ENCODE measurements at places on chromosomes 3 and 15.

GRCh38 chr15:79206940-79207339 lies 75.6 kb upstream of the ANKRD34C start:
- DNase-seq, result no peak

GRCh38 chr3:39814007-39814406 lies 4.6 kb downstream of the MYRIP start:
- no peak for DNase-seq

DNA sequence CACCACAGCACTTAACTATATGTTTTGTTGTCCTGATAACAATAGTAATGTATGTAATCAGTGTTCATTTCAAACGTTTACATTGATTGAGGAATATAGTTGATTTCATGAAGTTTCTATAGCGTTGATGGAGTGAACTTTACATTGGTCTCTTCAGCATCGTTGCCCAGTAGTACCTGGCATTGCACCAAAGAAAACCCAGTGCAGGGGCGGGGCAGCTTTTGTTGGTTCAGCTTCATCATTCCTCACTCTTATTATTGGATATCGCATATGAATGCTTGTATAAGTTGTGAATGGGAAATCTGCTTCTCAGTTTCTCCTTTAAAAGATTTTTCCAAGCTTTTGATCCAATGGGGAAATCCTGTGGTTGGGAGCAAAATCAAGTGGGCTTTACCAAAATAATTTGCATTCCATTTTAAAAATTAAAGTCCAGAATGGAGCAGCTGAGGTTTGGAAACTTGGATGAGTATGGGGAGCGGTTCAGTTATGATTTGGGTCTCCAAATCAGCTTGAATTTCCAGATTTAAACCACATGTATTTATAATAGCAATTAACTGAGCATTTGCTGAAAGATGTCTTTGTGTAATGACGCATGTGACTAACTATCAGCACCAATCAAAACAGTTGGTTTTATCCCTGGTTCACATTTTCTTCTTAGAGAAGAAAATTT lies 213.7 kb downstream of the ALCAM start:
- DNase-seq, result no peak

- DNase-seq, result no peak
These were observed 55.8 kb downstream of the COL6A6 start for GRCh38 chr3:130572769-130573168.

DNA sequence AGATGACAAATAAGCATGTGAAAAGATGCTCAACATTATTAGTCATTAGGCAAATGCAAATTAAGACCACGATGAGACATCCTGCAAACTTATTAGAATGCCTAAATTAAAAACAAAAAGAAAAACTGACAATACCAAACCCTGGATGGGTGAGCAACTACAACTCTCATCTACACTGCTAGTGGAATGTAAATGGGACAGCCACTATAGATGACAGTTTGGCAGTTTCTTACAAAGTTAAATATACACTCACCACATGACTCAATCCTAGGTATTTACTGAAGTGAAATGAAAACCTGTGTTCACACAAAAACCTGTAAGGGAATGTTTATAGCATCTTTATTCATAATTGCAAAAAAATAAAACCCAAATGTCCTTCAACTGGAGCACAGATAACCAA lies 74.7 kb downstream of the NPTN start:
- DNase-seq, result no peak

GRCh38 chr3:38878646-38879045 lies 62.6 kb upstream of the SCN10A start:
- no peak for DNase-seq

DNA sequence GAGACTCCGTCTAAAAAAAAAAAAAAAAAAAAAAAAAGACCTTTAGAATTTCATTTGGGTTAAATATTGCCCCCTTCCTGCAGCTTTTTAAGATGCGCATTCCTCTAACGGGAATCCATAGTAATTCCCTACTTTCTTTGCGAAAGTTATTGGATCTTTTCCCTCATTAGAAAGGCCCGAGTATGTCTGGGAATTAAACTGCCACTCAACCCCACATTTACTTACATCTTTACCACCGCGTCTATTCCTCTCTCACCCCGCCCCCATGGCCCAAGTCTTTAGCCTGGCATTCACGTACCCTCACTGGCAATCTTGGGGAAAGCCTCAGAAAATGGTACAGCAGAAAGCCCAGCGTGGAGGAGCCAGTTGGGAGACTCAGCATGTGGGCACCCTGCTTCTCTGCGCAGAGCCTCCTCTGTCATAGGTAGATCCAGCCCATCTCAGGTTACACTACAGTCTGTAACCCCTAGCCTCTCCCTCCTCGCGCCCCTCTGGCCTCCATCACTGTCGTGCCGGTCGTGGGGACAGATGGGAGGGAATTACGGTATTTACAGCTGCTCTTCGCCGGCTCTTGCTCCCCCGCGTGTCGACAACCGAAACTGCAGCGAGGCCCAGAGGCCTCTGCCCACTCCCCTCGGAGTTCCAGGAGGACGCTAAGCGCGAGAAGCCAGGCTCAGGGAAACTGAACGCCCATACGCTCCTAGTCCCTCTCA lies 6.4 kb upstream of the ANKDD1A start:
- peak; percentile 77 for DNase-seq

GRCh38 chr3:96083610-96084009 lies 730.8 kb upstream of the EPHA6 start:
- DNase-seq, result no peak

GRCh38 chr3:171524921-171525310 lies 64.7 kb upstream of the TNIK start:
- DNase-seq, result no peak

- DNase-seq, result no peak
These were observed 70.1 kb downstream of the TRAK1 start for GRCh38 chr3:42161050-42161935.

DNA sequence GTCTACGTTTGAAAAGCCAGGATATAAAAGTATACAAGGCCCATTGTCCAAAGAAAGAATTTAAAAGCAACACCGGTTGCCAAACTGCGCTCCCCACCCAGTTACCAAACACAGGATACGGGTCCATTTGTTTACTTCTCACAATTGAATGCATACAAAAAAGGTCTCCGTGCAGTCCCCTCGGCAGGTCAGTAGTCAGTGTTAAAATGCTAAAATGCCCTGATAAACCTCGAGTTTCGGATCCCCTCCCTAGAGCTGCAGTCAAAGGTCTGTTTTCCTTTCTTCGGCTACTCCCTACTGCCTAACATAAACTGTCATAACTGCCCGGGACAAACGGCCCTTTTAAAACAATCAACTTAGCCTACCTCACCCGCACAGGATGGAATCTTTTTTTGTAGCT lies 534.6 kb downstream of the FOXP1 start:
- DNase-seq, result no peak

GRCh38 chr3:64853456-64853855 lies 165.7 kb upstream of the ADAMTS9 start:
- no peak for DNase-seq

DNA sequence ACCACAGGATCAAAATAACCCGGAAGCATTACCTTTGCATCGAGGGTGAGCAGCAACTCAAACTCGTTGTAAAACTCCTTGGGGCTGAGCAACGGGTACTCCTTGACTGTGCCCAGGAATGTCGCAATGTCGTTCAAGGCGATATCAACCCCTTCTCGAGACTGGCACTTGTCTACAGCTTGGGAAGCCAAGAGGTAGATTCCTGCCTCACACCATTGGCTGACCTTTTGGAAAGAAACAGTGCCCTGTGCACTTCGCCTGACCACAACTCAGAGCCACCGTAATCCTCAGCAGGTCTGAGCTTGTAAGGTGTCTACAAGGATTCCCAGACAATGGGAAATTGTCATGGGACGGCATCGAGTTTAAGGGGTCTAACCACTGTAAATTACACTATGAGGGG lies 43.9 kb downstream of the B3GNT5 start:
- DNase-seq, result no peak

GRCh38 chr15:77568014-77568972 lies 64.4 kb downstream of the LINGO1 start:
- no peak for DNase-seq

DNA sequence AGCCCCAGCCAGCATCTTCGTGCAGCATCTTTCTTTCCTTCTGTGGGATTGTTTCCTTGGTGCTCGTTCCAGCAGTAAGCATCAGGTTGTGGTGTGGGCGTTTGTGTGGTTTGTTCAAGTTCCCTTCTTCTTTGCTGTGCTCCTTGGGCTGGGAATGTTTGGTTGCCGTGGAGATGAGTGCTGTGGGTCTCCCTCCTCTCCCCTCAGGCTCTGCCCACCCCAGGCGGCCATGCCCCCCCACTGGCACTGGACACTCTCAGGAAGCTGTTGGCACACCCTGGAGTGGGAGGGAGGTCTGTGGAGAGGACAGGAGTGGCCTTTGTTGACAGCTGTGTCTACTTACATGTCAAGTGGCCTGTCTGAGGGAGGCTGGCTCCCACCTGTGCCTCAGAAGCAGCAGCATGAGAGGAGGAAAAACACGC lies 46.5 kb upstream of the SACM1L start:
- no peak for DNase-seq

DNA sequence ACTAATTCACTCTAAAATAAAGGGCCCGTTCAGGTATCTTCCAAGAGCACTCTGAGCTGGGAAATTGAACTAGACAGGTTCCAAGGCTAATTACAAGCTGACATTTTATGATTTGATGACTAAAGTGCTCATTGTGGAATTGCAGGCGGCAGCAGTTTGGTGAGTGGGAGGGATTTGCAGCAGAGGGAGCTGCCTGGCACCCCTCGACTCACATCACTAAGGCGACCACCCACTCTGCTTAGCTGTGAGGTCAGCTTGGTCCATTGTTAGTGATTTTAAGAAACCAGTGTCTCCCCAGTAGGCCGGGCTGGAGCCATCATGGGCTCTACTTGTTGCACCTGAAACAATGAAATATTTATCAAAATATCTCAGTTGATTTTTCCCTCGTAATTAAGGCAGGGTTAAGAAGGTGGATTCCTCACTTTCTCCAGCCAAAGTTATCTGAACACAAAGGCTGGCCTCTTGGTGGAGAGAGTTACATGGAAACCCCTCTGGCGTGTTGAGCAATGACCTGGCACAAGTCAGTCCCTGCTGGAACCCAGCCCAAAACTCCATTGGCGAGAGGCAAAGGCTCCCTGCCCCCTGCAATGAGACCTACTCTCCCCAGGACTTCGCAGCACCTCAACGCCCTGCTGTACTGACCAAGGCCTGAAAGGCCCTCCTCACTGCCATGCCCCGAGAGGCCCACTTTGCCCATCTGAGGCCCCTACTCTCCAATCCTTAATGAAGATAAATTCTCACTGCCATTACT lies 65.0 kb upstream of the ATP2B2 start:
- DNase-seq, result no peak

- DNase-seq, result no peak
These were observed 61.2 kb upstream of the SEC22A start for GRCh38 chr3:123140550-123140949.

Data from activated CD4-positive, alpha-beta T cell treated with anti-CD3 and anti-CD28 coated beads for 24 hours (primary cell).